ENCODE measurements at places on chromosomes 12 and 14. TPM values are rescaled to one million over a fixed set of nuclear protein-coding genes. Genes with fewer than 3 reads are reported as not detected.

DNA sequence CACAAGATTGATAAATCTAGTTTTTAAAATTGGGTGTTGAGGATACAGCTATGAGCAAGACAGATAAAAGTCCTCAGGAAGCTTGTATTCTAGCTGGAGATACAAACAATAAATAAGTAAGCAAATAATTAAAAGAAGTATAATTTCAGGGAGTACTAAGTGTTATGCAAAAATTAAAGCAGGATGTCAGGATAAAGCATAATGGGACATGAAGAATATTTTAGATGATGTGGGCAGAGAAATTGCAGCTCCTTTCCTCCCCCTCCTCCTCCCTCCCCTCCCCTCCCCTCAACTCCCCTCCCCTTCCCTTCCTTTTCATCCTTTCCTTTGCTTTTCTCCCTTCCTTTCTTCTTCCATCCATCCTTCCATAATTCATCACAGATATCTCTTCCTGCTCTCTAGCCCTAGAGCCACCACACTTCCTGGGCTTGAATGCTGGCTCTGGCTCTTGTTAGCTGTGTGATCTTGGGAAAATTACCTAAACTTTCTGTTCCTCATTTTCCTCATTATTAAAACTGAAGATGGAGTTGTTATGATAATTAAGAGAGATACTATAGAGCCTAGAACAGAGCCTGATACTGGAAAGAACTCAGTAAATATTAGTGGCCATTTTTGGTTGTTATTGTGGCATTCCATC, 323.9 kb downstream of the AACS start:
- no peak for DNase-seq

GRCh38 chr14:22227084-22227483, 361.9 kb downstream of the DAD1 start:
- no peak for DNase-seq

DNA sequence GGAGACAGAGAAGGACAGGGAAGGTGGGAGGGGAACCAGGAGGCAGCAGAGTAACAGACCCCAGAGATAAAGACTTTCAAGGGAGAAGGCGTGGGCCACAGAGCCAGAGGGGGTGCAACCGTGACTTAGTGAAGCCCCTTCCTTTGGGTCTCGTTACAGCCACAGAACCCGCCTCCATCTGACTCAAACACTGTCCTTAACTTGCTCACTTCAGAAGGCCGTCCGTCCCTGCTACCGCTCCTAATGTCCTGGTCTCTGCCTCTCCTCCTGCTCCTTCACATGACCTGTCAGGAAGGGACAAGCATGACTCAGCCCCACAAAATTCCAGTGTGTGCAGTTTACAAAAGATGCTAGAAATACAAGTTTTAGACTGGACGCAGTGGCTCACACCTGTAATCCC, 18.0 kb downstream of the RIMBP2 start:
- DNase-seq: no peak

DNA sequence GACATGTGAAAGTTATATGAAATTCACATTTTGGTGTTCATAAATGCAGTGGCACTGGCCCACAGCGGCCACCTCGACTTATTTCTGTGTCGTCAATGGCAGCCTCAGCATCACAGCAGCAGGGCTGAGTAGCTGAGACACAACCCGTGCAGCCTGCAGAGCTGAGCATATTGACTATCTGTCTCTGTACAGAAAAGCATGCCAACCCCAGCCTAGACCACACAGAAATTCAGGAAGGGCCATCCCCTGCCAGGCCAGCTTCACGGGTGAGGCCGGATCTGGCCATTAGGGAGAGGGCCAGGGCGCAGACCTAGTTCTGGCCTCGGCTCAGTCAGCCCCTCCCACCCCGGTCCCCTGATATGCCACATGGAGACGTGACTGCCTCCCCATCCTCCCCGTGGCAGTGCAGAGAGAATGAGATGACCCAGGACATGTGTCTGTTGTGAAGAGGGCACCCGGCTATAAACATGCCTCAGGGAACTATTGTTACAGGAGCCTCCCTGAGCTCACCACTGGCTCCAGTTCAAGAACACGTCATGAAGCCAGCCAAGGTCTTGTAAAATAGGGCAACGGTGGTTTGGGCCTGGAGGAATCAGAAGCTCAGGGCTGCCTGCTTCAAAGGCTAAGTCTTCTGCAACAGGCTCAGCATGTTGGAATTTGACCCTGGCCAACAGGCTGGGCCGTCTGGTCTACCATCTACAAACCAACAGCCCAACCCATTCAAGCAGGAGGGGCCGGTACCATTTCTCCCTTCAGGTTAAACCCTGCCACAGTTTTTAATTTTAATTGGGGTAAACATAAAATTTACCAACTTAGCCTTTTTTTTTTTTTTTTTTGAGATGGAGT, 25.5 kb downstream of the SCARB1 start:
- no peak for DNase-seq

GRCh38 chr12:132317233-132317938, 12.0 kb downstream of the GALNT9 start:
- DNase-seq: no peak

DNA sequence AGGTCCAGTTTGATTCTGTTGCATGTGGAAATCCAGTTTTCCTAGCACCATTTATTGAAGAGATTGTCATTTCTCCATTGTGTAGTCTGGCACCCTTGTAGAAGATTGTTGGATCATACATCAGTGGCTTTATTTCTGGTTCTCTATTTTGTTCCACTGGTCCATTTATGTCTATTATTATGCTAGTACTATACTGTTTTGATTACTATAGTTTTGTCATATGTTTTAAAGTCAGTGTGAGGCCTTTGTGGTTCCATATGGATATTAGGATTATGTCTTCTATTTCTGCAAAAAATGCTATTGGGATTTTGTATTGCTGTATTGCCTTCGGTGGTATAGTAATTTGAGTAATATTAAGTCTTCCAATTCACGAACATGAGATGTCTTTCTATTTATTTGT, 51.4 kb downstream of the LEMD3 start:
- no peak for DNase-seq

DNA sequence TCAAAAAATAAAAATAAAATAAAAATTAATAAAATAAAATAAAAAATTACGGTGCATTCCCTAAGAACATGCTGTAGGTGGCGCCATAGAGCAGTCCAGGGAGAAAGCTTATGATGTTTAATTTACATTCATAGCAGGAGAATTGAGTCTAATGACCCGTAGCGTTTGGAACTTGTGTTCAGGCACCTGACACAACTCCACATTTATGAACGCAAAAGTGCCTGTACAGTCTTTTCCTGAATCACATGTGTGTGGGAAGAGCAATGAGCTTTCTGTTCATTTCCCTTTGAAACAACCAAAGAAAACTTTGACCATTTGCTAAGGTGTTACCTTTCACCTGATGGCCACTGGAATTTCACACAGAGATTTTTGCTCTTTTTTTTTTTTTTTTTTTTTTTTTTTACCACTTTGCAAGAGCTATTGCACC, 60.6 kb upstream of the KCNA1 start:
- peak; percentile 56 for DNase-seq

- no peak for DNase-seq
These were observed 30.2 kb downstream of the KCNA5 start for GRCh38 chr12:5073853-5074252.

DNA sequence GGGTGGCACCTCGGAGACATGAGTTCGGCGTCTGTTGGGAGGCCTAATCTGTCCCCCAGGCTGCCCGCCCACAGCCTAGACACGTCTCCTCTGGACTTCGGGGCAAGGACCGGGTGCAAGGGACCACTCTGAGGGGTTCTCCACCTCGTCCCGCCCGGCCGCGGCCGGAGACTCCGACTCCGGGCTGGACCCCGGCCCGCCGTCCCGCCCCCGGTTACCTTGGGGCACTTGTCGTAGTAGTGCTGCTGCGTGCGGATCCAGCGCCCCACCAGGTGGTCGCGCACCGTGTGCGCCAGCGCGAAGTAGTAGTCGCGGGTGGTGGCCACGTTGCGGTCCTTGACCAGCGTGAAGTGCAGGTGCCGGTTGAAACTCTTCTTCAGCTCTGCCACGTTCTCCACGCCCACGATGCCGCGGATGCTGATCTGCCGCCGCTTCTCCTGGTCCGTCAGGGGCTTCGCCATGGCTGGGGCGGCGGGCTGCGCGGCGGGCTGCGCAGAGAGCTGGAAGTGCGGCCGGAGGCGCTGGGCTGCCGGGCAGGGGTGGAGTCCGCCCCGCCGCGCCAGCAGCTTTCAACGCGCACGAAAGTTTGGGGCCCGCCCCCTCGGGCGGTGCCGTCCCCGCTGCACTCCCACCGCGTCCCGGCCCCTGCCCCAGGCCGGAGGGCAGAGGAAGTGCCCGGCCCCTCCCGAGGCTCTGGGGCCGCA, at the start of gene PYGL:
PYGL (minus strand) TSS at position 541 of the 704 bp plus-strand sequence; CDS start at position 461, 80 bp downstream.
- no peak for DNase-seq

DNA sequence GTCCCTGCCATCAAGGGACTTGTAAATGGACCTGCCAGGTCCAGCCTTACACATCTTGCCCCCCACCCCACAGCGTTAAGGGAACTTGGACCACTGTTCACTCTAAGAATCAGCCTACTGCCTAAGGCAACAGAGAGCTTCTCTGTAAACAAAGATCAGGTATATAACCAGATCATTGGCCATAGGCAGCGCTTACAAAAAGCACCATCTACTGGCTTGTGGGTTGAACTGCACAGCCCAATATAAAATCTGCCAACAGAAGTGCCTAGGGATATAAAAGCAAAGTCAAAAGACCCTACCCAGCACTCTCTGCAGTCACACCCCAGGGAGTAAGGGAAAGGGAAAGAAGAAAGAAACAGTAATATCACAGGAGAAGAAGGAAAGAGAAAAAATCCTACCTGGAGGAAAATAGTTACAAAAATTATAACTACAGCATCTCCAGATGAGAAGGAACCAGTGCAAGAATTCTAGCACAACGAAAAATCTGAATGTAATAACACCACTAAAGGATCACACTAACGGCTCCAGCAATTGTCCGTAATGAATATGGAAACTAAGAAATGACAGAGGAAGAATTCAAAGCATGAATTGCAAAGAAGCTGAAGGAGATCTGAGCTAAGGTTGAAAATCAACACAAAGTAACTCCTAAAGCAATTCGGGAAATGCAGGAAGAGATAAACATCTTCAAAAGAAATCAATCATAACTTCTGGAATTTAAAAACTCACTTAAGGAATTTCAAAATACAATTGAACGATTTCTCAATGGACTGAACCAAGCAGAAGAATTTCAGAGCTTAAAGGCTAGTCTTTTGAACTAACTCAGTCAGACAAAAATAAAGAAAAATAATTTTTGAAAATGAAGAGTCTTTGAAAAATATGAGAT, 95.2 kb upstream of the PCED1B start:
- peak; percentile 44 for DNase-seq

- no peak for DNase-seq
These were observed 77.0 kb upstream of the FOXN3 start for GRCh38 chr14:89493877-89494634.

DNA sequence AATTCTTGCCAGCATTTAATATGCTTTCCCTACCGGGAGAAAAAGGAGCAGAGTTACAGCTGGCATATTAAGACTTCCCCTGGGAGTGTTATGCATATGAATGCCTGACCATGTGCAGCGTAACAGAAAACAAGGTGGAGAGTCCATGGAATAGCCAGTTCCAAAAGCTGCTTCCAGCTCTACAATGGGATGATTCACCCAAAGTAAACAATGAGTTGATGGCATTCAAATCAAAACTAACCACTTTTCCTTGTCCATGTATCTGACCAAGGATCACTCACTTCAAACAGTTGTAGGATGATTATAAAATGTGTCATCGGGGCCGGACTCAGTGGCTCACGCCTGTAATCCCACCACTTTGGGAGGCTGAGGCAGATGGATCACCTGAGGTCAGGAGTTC, 48.1 kb upstream of the BICDL1 start:
- DNase-seq: no peak

DNA sequence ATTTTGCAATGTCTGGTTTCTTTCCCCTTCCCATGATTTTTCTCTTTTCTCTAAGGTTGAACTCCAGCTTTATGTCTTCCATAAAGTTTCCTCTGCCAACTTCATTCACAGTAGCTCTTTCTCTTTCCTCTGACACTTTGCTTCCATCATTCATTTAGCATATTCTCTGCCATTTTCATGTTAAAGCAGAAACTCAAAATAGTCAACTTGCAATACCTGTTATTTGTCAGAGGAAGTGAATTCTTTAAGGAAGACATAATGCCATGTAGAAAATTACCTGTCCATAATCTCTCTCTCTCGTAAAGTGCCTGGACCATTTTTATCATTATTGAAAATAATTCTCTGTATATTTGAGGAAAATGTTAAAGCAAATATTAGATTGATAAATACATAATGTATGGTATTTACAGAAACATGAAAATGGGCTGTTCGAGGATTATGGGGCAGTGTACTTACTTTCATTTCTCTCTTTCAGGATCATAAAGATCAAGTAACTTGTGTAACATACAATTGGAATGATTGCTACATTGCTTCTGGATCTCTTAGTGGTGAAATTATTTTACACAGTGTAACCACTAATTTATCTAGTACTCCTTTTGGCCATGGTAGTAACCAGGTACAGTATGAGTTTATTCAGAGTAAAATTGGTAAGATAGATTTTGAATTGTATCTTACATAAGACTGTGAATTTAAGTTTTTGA, 12.6 kb downstream of the NEDD1 start:
- DNase-seq: no peak

- DNase-seq: no peak
These were observed 78.5 kb downstream of the PPFIBP1 start for GRCh38 chr12:27602516-27602915.

DNA sequence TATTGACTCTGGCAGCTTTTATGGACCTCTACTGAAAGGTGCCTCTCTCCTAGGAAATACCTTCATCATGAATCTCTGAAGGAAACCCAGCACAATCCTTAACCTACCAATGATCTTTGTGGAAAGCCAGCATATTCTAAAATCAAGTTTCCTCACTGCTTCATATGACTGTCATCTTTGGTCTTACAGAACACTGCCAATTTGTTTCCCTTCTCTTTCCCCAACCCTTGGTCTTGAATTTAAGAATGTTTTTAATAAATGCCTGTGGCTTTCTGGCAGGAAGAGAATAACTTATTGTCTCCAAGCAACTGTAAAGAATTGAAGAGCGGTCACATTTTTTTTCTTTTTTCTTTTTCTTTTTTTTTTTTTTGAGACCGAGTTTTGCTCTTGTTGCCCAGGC, 427.6 kb downstream of the IPO8 start:
- DNase-seq: no peak

GRCh38 chr14:61325166-61325565, 3.8 kb downstream of the PRKCH start:
- peak; percentile 32 for DNase-seq

GRCh38 chr12:131682510-131682895, 28.4 kb upstream of the SFSWAP start:
- no peak for DNase-seq

GRCh38 chr14:101705733-101706508, 55.6 kb upstream of the PPP2R5C start:
- DNase-seq: peak; percentile 85

GRCh38 chr12:20410734-20411133, 42.4 kb downstream of the PDE3A start:
- no peak for DNase-seq

Gene RND1
- total RNA-seq: 12.9 TPM

Gene CLEC2D
- 188 TPM for total RNA-seq

Gene DNAI7
- total RNA-seq: 0.53 TPM

Gene FAIM2
- total RNA-seq: not detected

Gene MYBPC1
- total RNA-seq: not detected

Gene KRT6A
- total RNA-seq: not detected

Gene KRT77
- total RNA-seq: not detected

Gene ST8SIA1
- total RNA-seq: 12.6 TPM

Gene TMEM30B
- 11.5 TPM for total RNA-seq

Data from CD8-positive, alpha-beta T cell (primary cell).